ENCODE measurements at places on chromosomes 4 and X.

DNA sequence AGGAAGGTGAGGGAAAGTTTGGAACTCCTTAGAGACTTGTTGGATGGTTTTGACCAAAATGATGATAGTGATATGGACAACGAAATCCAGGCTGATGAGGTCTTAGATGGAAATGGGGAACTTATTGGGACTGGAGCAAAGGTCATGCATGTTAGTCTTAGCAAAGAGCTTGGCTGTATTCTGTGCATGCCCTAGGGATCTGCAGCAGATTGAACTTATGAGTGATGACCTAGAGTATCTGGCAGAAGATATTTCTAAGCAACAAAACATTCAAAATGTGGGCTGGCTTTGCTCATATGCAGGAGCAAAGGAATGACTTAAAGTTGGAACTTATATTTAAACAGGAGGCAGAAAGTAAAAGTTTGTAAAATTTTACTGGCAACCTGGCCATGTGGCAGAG, 489.3 kb upstream of the DIPK2B start:
- DNase-seq = no peak

GRCh38 chr4:128358913-128359279, 71.3 kb upstream of the PGRMC2 start:
- no peak for DNase-seq

GRCh38 chrX:8721536-8721935, 10.4 kb downstream of the ANOS1 start:
- no peak for DNase-seq

DNA sequence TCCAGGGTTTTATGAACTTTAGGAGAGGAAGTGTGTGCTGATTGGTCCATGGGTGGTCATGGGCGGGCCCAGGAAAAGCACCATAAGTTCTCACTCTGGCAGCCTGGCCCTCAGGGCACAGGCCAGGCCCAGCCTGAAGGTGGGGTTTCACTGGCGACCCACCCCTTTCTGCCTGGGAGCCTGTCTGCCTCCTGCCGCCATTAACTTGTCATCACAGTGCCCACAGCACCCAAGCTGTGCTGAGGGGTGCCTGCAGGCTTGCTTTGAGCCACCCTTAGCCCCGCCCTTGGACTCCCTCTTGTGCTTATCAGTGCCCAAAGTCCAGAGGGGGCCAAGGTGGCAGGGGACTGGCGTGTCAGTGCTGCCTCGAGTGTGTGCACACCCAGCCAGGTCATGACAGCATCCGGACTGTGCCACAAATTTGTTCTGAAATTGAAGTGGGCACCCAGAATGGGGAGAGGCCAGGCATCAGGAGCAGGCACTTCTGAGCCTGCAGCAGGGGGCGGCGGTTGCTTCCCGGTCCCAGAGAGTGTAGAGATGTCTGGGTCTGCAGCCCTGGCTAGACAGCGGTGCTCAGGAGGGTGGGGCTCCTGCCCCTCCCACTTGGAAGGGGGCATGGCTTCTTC, 455.6 kb downstream of the TMA16 start:
- DNase-seq = no peak

GRCh38 chr4:8819019-8819418, 52.6 kb downstream of the HMX1 start:
- DNase-seq = no peak

GRCh38 chr4:130080872-130081451, 985.0 kb downstream of the C4orf33 start:
- DNase-seq = no peak

DNA sequence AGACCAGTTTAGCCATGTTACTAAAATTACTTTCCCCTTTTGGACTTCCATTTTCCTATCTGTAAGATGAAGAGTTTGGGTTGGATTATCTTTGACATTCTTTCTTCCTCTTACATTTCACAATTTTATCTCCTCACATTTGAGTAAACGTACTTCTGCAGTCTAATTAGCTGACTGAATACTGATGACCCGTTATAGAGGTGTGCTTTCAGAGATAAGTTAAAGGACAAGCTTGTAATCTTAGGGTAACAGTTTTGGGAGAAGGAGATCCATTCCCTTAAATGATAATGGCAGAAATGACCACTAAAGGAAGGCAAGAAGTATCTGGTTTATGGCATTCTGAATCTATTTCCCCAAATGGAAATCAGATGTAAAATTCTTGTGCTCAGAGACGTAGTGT, 222.6 kb upstream of the FTHL17 start:
- DNase-seq = no peak
